ENCODE measurements at places on chromosomes 2 and 18. TPM values are rescaled to one million over a fixed set of nuclear protein-coding genes. Genes with fewer than 3 reads are reported as not detected.

Gene GALNT14
- total RNA-seq: 2.1 TPM

Gene LBX2
- total RNA-seq: 1.6 TPM

Gene SERPINB2
- 1.1 TPM for total RNA-seq

Gene CAPN14
- total RNA-seq: 0.26 TPM

Gene ADAM23
- total RNA-seq: 2.2 TPM

Gene FOXD4L1
- 0.71 TPM for total RNA-seq

Gene NEU4
- total RNA-seq: 0.24 TPM

Gene SERPINB4
- total RNA-seq: not detected

Gene SLC11A1
- total RNA-seq: 194 TPM

Gene C2orf66
- 0.16 TPM for total RNA-seq

Gene ALK
- 0.70 TPM for total RNA-seq

Gene MYOM1
- total RNA-seq: 1.7 TPM

Gene TLX2
- not detected for total RNA-seq

Gene SERPINB11
- total RNA-seq: not detected

Gene ACKR3
- total RNA-seq: 9.9 TPM

Gene RFTN2
- 4.5 TPM for total RNA-seq

Gene MOGAT1
- total RNA-seq: not detected

Gene SF3B6
- 70.0 TPM for total RNA-seq

Gene FECH
- total RNA-seq: 18.7 TPM

Gene NOSTRIN
- 26.4 TPM for total RNA-seq

Gene LCT
- 0.09 TPM for total RNA-seq

Gene ANKRD30BL
- total RNA-seq: not detected

Gene TRIM43
- not detected for total RNA-seq

Gene KCNK3
- 17.8 TPM for total RNA-seq

Gene AAMP
- 55.2 TPM for total RNA-seq

Gene AOX1
- 32.4 TPM for total RNA-seq

Gene SCN7A
- total RNA-seq: 24.6 TPM

Gene ASAP2
- total RNA-seq: 21.1 TPM

Gene GAREM1
- total RNA-seq: 10.9 TPM

Gene R3HDM1
- total RNA-seq: 24.7 TPM

Gene AQP12B
- total RNA-seq: not detected

Gene DQX1
- 0.24 TPM for total RNA-seq

Gene ANKRD62
- not detected for total RNA-seq

Gene SPP2
- total RNA-seq: not detected

Gene PPIL3
- 31.0 TPM for total RNA-seq

Gene NEU2
- total RNA-seq: not detected

Gene STK39
- total RNA-seq: 15.7 TPM

Gene SLC5A7
- 0.23 TPM for total RNA-seq

Gene POTEI
- not detected for total RNA-seq

Gene MAP3K19
- total RNA-seq: 2.1 TPM

Gene PSD4
- 50.2 TPM for total RNA-seq

Gene HAAO
- 6.2 TPM for total RNA-seq

Gene KCNG3
- 0.70 TPM for total RNA-seq

Gene GDF7
- total RNA-seq: 0.15 TPM

Gene RTP5
- total RNA-seq: not detected

Gene EPC2
- total RNA-seq: 30.6 TPM

Gene RSAD2
- 12.5 TPM for total RNA-seq

Gene ALPG
- not detected for total RNA-seq

Gene GPAT2
- 2.8 TPM for total RNA-seq

Gene CYTIP
- 10.9 TPM for total RNA-seq

Gene HOXD8
- 0.32 TPM for total RNA-seq

Gene PRSS56
- total RNA-seq: not detected
